ENCODE measurements at places on chromosomes 1 and 21.
A peak's percentile ranks its signal among the peaks of the same experiment; 100 is the strongest.

- DNase-seq, result peak; percentile 57
These were observed 22.6 kb downstream of the AK4 start for GRCh38 chr1:65170511-65171142.

GRCh38 chr1:2451741-2452140 lies 24.3 kb upstream of the PLCH2 start:
- peak; percentile 99 for DNase-seq

DNA sequence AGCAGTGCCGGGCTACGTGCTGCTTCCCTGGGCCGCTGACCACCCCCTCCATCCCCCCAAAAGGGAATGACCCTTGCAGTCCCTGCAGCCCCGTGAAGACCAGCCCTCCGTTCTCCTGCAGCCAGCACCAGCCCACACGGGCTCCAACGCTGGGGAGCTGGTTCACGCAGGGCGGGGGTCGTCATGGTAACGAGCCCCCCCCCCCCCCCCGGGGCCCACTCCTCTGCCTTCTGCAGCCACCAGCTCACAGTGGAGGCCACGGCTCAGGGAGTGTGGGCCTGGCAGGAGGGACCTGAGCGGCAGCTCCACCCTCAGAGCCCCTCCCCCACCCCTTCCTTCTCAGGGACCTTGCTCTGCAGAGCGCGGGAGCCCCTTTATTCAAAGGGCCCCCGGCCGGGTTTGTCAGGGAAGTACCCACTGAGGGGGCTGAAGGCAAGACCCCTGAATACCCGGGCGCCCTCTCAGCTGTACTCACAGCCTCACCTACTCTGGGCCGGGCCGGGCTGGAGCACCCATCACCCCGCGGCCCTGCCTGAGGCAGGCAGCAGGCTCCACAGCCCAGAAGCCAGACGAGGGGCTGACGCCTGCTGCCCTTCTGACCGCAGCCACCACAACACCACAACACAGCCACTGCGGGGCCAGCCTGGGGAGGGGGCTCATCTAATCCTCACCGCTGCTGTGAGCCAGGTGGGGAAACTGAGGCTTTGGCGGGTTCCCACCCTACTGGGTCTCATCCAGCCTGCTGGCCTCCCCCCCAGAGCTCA lies 12.6 kb downstream of the MEGF6 start:
- DNase-seq, result no peak

DNA sequence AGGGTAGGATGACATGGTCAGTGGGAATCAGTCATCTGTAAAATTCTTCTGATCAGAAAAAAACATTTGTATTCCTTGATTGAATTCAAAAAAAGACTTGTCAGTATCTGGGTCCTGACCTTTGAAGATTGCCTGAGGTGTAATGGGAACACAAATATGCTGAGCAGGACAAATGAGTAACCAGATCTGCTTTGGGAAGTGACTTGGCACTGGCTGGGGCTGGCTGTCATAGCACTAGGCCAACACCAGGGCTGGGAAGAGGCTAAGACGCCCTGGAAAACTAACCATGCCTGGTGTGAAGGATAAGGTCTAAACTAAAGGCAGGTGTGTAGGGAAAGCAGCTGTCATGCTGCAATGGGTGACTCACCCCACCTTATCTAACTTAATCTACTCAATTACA lies 452.9 kb upstream of the BEND5 start:
- DNase-seq, result peak; percentile 2

- peak; percentile 70 for DNase-seq
These were observed 2.3 kb upstream of the CCSAP start for GRCh38 chr1:229344937-229345684.

- no peak for DNase-seq
These were observed 13.8 kb downstream of the TMCC2 start for GRCh38 chr1:205241366-205242030.

DNA sequence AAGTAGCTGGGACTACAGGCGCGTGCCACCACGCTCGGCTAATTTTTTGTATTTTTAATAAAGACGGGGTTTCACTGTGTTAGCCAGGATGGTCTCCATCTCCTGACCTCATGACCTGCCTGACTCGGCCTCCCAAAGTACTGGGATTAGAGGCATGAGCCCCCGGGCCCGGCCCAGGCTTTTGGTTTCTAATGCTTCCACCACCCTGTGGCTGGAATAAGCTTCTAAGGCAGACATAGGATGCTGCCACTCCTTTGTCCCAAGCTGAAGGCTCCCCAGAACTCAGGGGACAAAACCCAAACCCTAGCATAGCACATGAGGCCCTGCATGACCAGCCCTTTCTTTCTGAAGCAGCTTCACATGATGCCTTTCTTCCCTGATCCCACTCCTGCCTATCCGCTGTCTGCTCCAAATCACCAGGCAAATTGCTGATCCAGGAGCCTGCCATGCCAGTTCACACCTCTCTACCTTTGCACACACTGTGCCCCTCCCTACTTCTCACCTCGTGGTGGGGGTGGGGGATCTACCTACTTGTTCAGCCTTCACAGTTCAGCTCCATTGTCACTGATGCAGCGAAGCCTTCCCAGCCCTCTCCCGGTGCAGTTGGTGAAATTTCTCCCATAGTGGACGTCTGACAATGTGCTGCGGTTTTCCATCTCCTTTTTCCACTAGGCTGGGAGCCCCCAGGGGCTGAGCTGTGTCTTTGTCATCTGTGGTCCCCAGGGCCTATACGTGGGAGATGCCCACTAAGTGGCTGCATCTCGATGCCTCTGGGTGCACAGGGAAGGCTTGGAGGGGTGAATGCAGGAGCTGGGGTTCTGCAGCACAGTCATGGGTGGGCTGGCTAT lies 6.9 kb downstream of the PTPRU start:
- peak; percentile 78 for DNase-seq

DNA sequence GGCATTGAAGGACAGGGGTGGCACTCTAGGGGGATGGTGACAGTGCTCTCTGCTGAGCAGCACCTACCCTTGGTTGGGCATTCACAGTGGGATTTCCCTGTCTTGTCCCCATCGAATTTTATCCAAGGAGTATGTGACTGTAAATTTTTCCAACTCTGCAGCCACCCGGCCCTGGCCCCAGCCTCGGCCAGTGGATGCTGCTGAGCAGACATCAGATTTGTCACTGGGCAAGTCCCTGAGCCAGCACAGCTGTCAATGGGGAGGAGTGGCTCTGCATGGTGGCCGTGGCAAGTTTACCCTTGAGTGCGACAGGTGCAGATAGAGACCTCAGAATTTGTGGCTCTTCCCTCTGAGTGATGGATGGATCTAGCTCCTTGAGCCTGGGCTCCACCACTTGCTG lies 240.2 kb upstream of the CSF3R start:
- no peak for DNase-seq

DNA sequence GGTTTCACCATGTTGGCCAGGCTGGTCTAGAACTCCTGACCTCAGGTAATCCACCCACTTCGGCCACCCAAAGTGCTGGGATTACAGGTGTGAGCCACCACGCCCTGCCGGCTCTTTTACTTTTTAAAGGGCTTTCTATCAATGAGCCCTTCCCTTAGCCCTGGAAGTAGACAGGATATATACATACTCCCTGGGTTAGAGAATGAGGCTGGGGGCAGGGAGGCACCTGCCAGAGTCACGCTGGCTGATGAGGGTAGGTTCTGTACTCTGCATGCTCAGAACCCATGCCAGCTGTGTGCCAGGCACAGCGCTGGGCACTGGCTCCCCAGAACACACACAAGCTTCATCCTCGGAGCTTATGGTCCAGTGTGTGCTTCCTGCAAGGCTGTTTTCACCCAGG lies 113.6 kb upstream of the IPO9 start:
- no peak for DNase-seq

- peak; percentile 32 for DNase-seq
These were observed 42.4 kb downstream of the GFI1 start for GRCh38 chr1:92444351-92444750.

- DNase-seq, result peak; percentile 95
These were observed at the start of gene RABGAP1L for GRCh38 chr1:174159252-174160108. TSS of gene RABGAP1L (plus strand) at chr1:174159520.
